ENCODE measurements at places on chromosomes 3 and 15. TPM values are rescaled to one million over a fixed set of nuclear protein-coding genes. Genes with fewer than 3 reads are reported as not detected.

The STRIT1 gene
- not detected for total RNA-seq

- no peak for DNase-seq
These were observed 316.4 kb downstream of the MCTP2 start for GRCh38 chr15:94547711-94548110.

GRCh38 chr3:184417619-184418327 lies 37.9 kb downstream of the CHRD start:
- DNase-seq = peak; percentile 78

DNA sequence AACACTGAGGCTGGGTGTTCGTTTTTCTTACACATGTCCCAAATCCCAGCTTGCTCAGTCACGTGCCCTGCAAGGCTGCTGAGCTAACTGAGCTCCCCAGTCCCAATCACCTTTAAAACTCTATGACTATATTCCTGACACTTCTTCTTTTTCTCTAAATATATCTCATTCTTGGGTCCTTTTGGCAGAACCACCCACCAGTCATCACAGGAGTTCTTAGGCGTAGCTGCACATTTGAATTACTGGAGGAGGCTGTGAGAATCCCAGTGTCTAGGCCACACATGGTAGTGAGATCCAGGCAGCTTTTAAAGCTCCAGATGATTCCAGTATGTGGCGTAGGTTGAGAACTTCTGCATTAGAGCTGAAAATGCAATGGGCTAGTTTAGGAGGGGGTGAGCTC lies 66.3 kb downstream of the ST8SIA2 start:
- DNase-seq = no peak

DNA sequence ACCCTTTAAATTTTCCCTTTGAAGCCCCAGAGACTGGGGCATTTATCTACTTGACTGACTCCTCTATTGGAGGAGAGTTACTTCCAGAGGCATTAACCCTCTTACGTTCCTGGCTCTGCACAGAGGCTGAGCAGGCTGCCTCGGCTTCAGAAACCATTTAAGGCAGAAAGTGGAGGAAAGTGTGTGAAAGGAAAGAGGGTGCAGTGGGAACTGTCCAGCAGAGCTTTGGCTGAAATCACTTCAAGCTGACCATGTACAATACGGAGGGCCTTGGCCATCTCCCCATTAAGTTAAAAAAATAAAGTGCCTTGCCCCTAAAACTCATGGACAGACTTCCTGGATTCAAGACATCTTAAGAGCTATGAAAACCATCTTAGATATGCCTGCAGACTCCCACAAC lies 238.7 kb downstream of the SV2B start:
- DNase-seq = peak; percentile 49

DNA sequence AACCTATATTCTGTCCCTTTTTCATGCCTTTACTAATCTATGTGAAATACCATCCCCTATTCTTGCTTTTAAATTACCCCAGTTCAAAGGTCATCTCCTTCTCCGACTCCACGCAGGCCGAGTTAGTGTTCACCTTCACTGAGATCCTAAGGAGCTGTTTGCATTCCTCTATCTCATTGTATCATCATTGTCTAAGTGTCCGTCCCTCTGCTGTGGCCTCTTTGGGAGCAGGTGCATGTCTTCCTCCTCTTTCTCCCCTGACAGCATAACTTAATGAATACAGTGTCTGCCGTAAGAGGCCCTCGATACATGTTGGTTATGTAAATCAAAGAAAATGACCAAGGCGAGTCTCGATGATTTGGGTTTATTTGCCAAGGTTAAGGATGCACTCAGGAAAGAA lies 4.9 kb upstream of the PPP1R2 start:
- no peak for DNase-seq

Measured in activated naive CD4-positive, alpha-beta T cell treated with anti-CD3 and anti-CD28 coated beads for 36 hours (primary cell).